ENCODE measurements at places on chromosomes 4 and X. TPM values are rescaled to one million over a fixed set of nuclear protein-coding genes. Genes with fewer than 3 reads are reported as not detected.

SSX1 gene
- not detected for total RNA-seq

CPLX1 gene
- not detected for total RNA-seq

REELD1 gene
- not detected for total RNA-seq

CCDC149 gene
- total RNA-seq, result 18.3 TPM

CXCR3 gene
- not detected for total RNA-seq

AMBN gene
- not detected for total RNA-seq

YY2 gene
- 0.16 TPM for total RNA-seq

AFP gene
- total RNA-seq, result 0.90 TPM

BMX gene
- 0.90 TPM for total RNA-seq

PPP3CA gene
- 64.4 TPM for total RNA-seq

STK26 gene
- total RNA-seq, result 0.57 TPM

ZNF718 gene
- 4.5 TPM for total RNA-seq

SPANXA1 gene
- total RNA-seq, result not detected

CC2D2A gene
- total RNA-seq, result 52.9 TPM

SLITRK4 gene
- total RNA-seq, result 8.3 TPM

STOX2 gene
- total RNA-seq, result 1.1 TPM

PRRG1 gene
- 15.3 TPM for total RNA-seq

VSIG1 gene
- not detected for total RNA-seq

TCEAL6 gene
- total RNA-seq, result not detected

FAM241A gene
- 0.90 TPM for total RNA-seq

GAGE13 gene
- total RNA-seq, result not detected

FGF13 gene
- 26.5 TPM for total RNA-seq

SPACA5 gene
- not detected for total RNA-seq

Measured in fibroblast of the aortic adventitia (primary cell).